Endodermal cell (in vitro differentiated cells): ENCODE measurements at places on chromosomes 4 and X.

DNA sequence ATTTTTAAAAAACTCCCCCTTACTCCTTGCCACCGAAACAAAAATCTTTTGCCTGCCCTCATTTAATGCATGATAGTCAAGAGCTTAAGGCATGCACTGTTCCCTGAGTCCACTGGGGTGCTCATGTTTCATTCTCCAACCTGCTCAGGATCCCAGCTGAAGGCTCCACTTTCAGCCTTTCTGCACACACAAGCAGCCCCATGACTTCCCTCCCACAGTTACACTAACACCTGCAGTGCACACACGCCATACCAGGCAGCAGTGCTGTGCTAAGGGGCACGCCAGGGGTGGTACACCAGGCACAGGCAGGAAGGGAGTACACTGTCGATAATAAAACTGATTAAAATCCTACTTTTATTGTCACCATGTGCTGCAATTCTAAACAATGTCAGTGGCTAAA is 385.2 kb downstream of the BMPR1B start:
- no peak for DNase-seq

GRCh38 chr4:70591955-70592582 is at the start of gene AMBN:
AMBN (plus strand) TSS chr4:70592256; CDS start chr4:70592359, 103 bp downstream.
- DNase-seq, result no peak

DNA sequence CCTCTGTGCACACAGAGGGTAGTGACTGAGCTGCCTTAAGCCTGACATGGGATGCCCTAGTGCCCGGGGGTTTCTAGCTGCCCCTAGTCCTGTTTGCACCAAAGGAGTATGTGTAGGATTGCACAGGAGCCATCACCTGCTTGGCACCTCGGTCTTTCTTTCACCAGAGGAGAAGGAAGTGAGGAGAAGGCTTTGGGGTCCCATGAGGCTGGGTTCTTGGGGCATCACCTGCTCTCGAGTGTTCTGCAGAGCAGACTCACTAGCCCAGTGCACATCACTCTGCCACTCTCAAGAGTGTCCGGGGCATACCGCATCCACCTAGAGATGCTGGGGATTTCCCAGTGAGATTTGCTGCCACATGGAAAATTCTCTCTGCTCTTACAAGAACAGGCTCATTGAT is 40.5 kb upstream of the GPR78 start:
- no peak for DNase-seq

- DNase-seq, result no peak
Observed at GRCh38 chrX:142040906-142041305, 137.2 kb downstream of the MAGEC1 start.

DNA sequence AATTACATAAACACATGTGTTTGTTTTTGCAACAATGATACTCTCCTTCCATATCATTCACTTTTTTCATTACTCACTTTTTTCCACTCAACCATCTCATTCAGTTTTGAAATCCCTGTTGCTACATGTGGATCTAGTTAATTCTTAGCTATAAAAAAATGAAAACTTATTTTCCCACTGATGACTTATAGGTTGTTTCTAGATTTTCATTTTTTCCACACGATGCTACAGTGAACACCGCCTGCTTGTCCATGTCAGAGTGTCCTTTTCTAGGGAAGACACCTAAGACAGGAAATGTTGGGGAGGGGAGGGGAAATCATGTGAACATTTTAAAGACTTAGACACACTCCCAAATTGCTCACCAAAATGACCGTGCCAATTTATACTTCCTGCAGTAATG is 70.2 kb downstream of the SUPT20HL2 start:
- DNase-seq, result no peak

DNA sequence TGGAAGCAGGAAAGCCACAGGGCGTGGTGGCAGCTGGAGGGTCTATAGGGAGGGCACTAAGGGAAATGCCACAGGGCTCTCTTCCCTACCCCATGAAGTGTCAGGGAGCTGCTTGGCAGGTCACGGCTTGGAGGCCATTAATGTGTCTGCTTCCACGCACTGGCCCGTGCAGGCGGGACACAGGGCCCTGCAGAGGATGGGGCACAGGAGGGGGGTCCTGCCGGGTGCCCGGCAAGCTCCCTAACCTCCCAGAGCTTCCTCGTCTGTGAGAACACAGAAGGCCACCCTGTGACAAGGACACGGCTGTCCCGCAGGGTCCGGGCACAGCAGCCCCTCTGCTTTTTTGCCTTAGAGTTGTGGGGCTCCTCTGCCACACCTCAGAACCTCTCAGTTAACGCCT is 25.5 kb downstream of the FAM53A start:
- no peak for DNase-seq
